ENCODE measurements at places on chromosomes 11 and 22. TPM values are rescaled to one million over a fixed set of nuclear protein-coding genes. Genes with fewer than 3 reads are reported as not detected.

- no peaks in the 10 kb centered on the region for H3K4me1 ChIP-seq
- peaks cover 16% of the 10 kb centered on the region for H3K36me3 ChIP-seq
- no peak for DNase-seq
- no peak overlapping the region for H3K27ac ChIP-seq
- no peak overlapping the region for H3K4me3 ChIP-seq
- no peaks in the 10 kb centered on the region for H3K27me3 ChIP-seq
Observed at GRCh38 chr11:68934666-68935065, 31.0 kb downstream of the IGHMBP2 start.

GAB4 gene
- not detected for total RNA-seq

MS4A1 gene
- total RNA-seq: 0.96 TPM

KRTAP5-8 gene
- total RNA-seq: 0.35 TPM

DNA sequence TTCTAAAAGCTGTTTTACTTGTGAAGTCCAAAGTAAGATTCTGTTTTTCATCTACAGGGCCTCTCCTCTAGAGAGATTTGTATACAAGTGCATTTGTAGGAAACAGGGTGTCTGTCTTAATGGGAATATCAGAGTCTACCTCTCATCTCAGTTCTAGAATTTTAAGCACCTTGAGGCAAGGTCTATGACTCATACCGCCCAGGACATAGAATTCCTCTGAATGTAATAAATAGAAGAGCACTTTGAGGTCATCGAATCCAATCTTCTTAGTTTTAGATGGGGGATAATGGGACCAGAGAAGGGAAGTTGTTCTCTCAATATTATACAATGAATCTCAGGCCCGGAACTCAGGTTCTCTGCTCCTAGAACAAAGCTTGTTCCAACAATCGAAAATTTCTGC lies 101.8 kb upstream of the TIMP3 start:
- H3K27me3 ChIP-seq: no peaks in the 10 kb centered on the region
- no peak overlapping the region for H3K27ac ChIP-seq
- H3K4me3 ChIP-seq: no peak overlapping the region

CNGA4 gene
- total RNA-seq: not detected

GRCh38 chr11:82404981-82405380 lies 328.7 kb downstream of the FAM181B start:
- no peaks in the 10 kb centered on the region for H3K36me3 ChIP-seq
- H3K4me3 ChIP-seq: no peak overlapping the region
- no peak for DNase-seq
- no peaks in the 10 kb centered on the region for H3K27me3 ChIP-seq
- H3K4me1 ChIP-seq: no peaks in the 10 kb centered on the region

CLMP gene
- 13.2 TPM for total RNA-seq

DNA sequence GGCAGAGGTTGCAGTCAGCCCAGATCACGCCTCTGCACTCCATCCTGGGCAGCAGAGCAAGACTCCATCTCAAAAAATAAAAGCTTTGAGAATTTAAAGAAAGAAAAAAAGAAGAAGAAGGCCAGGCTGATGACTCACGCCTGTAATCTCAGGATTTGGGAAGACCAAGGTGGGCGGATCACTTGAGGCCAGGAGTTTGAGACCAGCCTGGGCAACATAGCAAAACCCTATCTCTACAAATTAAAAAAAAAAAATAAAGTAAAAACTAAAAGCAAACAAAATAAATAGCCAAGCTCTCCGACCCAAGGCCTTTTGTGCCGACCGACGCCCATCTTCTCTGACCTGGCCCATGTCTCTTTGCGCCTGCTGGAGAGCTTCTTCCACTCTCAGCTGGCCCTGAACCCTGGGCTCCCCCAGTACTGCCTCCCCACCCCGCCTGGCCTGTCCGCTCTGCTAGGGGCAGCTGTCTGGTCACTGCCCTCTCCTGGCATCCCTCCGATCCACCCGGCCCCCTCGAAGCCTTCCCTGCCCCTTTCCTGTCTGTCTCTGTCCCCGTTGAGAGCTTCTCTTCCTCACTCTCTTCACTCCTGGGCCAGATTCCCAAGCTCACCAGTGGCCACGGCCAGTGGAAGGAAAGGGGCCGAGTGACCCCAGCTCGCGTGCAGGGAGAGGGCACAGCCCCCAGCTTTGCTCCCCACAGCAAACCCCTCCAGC lies 4.8 kb upstream of the LSP1 start:
- no peak for DNase-seq
- H3K27ac ChIP-seq: no peak overlapping the region
- no peaks in the 10 kb centered on the region for H3K36me3 ChIP-seq
- H3K27me3 ChIP-seq: no peaks in the 10 kb centered on the region
- H3K4me1 ChIP-seq: no peaks in the 10 kb centered on the region

CECR2 gene
- 0.40 TPM for total RNA-seq

All from colonic mucosa (tissue), 4 donors.